ENCODE measurements at places on chromosomes 16 and 17.

DNA sequence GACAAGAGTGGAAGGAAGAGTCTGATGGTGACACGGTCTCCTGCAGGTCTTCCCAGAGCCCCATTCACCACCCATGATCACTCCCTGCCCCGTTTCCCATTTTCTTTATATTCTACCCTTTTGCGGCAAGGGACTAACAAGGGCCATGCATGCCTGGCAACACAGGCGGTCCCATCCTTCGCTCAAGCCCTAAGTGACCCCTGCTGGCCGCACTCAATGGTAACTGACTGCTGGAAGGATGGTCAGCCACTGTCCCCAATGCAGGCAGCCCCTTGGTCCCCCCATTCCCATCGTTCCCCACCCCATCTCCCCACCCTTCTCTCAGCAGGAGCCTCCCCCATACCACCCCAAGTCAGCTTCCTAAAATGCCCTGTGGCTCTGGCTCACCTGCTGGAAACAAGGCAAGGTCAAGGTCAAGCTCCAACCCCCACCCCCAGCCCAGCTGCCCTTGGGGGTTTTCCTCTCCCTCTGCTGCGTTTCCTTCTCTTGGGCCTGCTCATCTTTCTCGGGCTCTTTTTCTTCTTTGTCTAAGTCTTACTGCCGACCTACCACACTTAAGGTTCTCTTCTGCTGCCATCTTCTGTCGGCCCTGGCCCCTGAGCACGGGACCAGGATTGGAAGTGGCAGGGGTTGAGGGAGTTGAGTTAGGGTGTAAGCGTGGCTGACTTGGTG is 116.0 kb downstream of the RPTOR start:
- no peak for DNase-seq

GRCh38 chr17:58420827-58421226 is 3.5 kb upstream of the RNF43 start:
- DNase-seq = no peak

GRCh38 chr17:68804777-68805520 is 150.2 kb downstream of the ABCA8 start:
- no peak for DNase-seq

- DNase-seq = no peak
Measured at GRCh38 chr17:74344658-74345057, 17.0 kb downstream of the BTBD17 start.

- no peak for DNase-seq
Measured at GRCh38 chr16:85246473-85246872, 134.2 kb upstream of the CIBAR2 start.

DNA sequence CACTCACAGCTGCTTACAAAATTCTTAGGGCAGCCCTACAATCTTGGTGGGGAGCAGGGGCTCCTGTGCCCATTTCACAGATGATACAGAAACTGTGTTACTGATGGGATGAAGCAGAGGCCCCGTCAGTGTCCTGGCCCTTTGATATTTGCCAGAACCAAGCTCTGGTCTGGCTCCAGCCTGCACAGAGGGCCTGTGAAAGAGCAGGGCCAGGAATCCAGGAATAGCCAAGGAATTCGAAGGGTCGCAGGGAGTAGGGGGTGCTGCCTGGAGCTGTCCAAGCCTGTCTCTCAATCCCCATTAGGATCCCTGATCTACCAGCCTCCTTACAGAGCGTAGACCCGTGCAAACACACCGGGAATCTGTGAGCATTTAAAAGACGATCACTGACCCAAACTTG is 86.3 kb upstream of the RCVRN start:
- DNase-seq = no peak

DNA sequence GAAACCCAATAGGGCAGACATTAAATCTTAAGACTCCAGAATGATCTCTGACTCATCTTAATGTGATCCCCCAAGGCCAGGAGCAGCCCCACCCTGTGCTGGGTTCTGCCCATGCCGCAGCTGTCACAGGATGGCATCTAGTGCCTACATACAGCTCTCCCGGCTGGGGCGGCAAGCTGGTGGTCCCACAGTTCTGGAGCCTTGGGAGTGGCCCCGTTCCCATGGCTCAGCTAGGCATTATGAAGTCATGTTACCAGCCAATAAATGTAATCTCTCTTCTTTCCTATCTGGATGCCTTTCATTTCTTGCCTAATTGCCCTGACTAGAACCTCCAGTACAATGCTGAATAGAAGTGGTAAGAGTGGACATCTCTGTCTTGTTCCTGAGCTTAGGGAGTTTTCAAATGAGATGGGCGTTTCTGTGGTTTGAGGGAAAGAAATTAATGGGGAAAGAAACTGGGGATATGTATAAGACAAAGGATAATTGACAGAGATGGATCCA is 95.7 kb upstream of the DNAH17 start:
- no peak for DNase-seq

- DNase-seq = no peak
Measured at GRCh38 chr17:56222255-56222654, 69.0 kb downstream of the ANKFN1 start.

GRCh38 chr17:32998111-32998886 is 6.7 kb downstream of the SPACA3 start:
- peak; percentile 72 for DNase-seq

DNA sequence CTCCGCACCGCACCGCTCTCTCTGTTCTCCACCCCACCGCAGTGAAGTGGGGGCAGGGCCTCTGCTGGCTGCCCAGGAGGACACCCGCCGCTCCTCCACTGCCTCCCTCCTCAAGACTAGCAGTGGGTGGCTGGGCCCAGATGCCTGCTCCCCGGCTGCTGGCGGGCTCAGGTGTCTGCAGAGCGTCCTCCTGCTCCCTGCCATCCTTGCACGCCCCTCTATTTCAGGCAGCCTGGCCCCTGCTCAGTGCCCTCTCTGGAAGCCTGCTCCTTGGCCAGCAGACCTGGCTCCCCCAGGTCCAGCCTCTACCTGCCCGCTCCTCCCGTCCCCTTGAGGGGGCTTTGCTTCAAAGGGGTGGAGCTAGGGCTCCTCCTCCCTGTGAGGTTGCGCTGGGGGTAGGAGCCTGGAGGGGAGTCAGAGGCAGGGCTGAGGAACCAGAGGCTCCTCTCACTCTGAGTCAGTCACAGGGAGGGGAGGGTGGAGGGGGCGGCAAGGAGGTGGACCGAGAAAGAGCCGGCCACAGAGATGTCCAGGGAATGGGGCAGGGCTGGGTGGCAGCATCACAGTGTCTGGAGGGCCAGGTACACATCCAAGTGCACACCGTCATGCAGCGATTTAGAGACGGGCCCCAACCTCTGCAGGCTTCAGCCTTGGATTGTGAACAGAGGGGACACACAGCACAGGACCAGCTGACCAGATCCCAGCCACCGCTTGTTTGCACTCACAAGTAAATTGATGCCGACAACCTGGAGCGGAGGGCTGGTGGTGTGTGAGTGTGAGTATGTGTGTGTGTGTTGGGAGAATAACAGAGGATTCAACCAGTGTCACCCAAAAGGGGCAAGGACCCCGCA is 9.8 kb upstream of the TMEM92 start:
- no peak for DNase-seq

DNA sequence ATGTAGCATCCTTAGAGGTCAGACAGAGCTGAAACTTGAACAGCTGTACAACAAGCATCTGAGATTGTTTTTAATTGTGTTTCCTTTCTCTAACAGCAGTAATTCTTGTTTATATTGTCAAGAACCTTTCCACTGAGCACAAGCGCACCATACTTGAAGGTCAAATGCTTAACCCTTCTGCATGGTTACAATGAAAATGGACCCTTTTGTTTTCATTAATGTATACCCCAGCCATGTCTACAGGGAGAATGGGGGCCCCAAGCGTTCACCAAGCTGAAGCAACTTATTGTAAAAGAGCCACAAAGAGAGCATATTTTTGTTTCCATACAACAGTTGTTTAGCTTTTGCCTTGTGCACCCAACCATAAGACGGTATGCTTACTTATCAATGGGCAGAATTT is 210.8 kb downstream of the FTO start:
- no peak for DNase-seq

GRCh38 chr17:74950207-74950606 is 14.5 kb downstream of the OTOP3 start:
- no peak for DNase-seq

GRCh38 chr17:17944242-17944641 is 28.0 kb downstream of the TOM1L2 start:
- no peak for DNase-seq

GRCh38 chr17:876272-876671 is 94.1 kb downstream of the MRM3 start:
- no peak for DNase-seq

DNA sequence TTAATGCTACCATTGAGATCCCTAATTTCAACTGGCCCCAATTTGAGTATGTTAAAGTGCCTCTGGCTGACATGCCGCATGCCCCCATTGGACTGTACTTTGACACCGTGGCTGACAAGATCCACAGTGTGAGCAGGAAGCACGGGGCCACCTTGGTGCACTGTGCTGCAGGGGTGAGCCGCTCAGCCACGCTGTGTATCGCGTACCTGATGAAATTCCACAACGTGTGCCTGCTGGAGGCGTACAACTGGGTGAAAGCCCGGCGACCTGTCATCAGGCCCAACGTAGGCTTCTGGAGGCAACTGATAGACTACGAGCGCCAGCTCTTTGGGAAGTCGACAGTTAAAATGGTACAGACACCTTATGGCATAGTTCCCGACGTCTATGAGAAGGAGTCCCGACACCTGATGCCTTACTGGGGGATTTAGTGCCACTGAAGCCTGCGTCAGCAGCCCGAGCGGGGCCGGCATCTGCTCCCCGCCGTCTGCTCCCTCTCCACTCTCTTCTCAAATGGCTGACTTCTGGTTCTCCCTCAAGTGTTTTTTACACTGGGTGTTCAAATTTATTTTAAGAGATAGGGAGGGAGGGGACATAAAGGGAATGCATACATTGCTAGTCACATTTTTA is 22.9 kb downstream of the DUSP14 start:
- DNase-seq = no peak

- DNase-seq = no peak
Measured at GRCh38 chr16:53257001-53257400, 177.3 kb upstream of the RBL2 start.

GRCh38 chr17:42407289-42407836 is 15.7 kb downstream of the CAVIN1 start:
- peak; percentile 71 for DNase-seq
